EL (cell line): ENCODE measurements at places on chromosomes 3 and 15.

GRCh38 chr3:13405614-13406013 is 14.5 kb downstream of the NUP210 start:
- DNase-seq: peak; percentile 29

GRCh38 chr3:161096771-161097367 is 8.3 kb downstream of the B3GALNT1 start:
- no peak for DNase-seq

DNA sequence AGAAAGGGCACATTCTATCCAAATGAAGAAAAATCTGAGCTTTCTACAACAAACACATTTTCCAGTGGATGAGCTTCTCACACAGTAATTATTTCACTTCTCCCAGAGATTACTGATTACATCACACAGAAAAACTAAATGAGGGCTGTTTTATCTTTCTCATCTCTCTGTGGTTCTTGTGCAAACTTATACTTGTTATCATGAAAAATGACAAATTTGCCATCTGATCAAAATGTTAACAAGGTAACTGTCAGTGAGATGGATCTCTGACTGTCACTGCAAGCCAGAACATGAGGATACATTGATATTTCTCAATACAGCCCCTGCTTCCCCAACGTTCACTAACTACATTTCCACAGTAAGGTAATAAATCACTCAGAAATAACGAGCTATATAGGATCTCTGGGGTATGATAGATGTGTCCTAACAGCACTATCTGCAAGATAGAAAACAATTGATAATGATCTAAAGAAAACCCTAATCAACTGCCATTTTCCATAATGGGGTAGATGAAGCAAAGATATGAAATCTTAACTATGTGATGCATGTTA is 829.3 kb upstream of the CFAP20DC start:
- DNase-seq: no peak

DNA sequence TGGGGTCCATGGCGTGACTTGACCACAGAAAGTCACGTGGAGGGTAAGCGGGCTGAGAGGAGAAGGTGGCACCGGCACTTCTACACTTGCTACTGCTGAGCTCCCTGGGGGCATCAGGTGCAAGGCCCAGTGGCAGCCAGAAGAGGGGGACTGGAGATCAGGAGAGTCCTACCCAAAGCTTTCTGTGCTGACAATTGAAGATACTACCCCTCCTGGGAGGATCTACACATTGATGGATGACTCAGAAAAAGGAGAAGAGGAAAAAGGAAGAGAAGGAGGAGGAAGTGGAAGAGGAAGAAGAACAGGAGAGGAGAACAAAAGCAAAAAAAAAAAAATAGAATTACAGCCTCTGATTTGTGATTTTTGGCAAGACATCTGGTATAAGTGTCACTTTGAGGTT is 41.2 kb downstream of the MYO5C start:
- no peak for DNase-seq

DNA sequence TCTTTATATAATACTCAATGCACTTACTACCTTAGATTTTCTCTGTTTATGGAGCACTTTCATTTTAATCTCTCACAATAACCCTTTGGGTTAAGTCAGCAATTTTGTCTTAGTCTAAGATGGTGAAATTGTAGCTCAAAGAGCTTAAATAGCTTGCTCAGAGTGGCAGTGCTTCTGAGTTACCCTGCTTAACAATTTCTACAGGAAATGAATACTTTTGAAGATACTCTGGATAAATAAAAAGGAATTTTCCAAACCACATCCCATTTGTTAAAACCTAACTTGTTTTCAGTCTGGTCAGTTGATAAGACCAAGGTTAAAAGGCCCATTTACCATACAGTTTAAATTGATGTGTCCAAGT is 37.2 kb downstream of the HMG20A start:
- DNase-seq: peak; percentile 62

GRCh38 chr3:42892169-42892568 is 13.8 kb upstream of the ZNF662 start:
- peak; percentile 13 for DNase-seq
